ENCODE measurements at places on chromosomes 3 and 15.

DNA sequence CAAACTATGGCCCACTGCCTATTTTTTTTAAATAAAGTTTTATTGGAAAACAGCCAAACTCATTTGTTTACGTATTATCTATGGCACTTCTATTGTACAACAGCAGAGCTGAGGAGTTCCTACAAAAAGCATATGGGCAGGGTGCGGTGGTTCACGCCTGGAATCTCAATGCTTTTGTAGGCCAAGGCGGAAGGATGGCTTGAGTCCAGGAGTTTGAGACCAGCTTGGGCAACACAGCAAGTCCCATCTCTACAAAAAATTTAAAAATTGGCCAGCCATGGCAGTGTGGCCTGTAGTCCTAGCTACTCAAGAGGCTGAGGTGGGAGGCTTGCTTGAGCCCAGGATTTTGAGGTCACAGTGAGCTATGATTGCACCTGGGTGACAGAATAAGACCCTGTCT is 142.3 kb downstream of the RORA start:
- DNase-seq: no peak

DNA sequence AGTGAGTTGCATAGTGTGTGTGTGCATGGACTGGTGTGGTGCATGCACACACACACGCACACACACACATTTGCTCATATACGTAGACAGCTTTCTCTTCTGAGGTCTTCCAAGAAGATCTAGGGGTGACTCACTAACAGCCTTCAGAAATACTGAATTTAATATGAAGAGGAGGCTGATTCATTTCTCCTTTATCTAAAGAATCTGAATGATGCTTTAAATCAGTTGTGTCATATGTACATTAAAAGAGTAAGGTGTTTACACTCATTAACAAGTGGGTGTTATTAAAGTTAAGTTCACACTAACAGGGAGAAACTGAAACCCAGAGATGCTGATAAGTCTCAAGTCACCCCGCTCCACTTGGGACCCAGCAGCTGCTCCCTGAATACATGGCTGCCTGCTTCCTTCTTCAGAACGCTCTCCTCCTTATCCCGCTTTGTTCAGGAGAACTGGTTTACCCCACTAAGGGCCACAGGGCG is 22.0 kb downstream of the TMPRSS7 start:
- DNase-seq: no peak

GRCh38 chr3:212432-212831 is 15.9 kb downstream of the CHL1 start:
- DNase-seq: no peak

- no peak for DNase-seq
Observed at GRCh38 chr3:2172561-2173171, 74.0 kb downstream of the CNTN4 start.

- DNase-seq: no peak
Observed at GRCh38 chr3:121595765-121596406, 2.7 kb downstream of the FBXO40 start.

DNA sequence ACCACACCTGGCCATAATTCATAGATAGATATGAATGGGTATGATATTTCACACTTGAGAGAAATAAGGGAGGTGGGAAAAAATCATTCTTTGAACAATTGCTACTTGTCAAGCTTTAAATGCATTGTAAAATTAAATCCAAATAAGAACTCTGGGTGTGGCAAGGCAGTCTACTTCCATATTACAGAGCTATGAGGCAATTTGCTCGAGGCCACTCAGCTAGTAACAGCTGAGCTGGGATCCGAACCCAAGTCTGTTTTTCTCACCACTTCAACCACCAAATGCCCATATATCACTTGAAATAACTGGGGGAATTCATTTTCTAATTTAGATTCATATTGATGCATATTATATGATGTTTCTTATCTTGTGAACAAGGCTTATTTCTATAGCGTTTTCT is 482.2 kb upstream of the ADAMTS9 start:
- no peak for DNase-seq

GRCh38 chr3:32817558-32818228 is at the start of gene TRIM71:
TRIM71 (plus strand) TSS chr3:32817997; CDS start chr3:32818081, 84 bp downstream.
- no peak for DNase-seq

- no peak for DNase-seq
Observed at GRCh38 chr3:184230603-184231528, 1.5 kb downstream of the VWA5B2 start.

GRCh38 chr3:129592381-129593131 is 13.9 kb downstream of the PLXND1 start:
- peak; percentile 52 for DNase-seq

- DNase-seq: no peak
Observed at GRCh38 chr15:89034305-89034704, 54.0 kb upstream of the ABHD2 start.

- DNase-seq: no peak
Observed at GRCh38 chr15:64004587-64004986, 41.7 kb downstream of the DAPK2 start.

DNA sequence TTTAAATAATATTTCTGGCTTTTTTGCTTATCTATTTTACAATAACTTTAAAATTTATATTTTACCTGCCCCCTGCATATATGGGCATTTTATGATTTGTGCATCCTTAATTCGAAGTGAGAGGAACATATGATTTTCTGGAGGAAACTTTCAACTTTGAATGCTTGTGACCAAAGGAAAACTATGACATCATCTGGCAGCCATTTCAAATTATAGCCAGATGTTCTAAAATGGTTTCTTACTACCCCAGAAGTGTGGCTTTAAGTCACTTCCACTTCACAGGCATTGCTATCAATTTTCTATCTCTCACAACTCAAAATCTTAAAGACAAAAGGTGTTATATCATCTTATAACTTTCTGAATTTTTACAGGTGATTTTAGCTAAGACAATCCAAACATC is 508.8 kb downstream of the RBMS3 start:
- DNase-seq: no peak

- peak; percentile 19 for DNase-seq
Observed at GRCh38 chr3:18529631-18530030, 104.5 kb upstream of the SATB1 start.

GRCh38 chr3:188139466-188139865 is 14.5 kb upstream of the LPP start:
- no peak for DNase-seq

DNA sequence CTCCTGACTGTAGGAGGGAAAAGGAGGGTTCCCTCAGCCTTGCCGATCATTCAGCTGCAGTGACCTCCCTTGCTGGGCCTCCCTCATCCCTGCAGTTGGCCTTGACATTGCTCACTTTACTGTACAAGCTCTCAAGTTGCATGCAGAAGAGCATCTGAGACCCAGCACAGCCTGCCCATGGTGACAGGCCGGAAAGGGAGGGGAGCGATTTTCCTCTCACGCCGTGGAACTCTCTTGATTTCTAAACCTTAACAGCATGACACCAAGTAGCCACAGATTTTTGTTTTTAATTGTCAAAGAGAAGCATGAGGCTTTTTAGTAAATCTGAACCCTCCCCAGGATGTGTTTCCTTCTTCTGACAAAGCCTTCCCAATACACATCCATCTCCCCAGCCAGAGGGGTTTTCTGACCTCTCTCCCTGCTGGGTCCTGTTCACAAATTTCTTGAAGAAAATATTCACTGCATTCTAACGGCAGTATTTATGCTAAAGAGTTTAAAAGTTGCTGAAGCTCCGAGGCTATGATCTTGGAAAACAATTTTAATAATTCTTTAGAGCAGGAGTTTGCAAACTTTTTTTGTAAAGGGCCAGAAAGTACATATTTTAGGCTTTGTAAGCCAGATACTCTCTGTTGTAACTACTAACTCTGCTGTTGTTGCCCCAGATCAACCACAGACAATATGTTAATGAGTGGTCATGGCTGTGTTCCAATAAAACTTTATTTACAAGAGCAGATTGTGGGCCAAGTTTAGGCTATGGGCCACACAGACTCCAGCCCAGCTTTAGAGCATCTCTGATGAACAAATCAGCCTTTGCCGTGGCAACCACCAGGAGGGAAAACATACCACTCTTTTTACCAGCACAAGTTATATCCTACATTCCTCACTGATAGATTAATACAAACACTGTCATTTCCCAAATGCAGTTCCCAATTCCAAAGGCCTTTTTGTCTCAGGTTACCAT is 34.8 kb downstream of the LMCD1 start:
- no peak for DNase-seq

DNA sequence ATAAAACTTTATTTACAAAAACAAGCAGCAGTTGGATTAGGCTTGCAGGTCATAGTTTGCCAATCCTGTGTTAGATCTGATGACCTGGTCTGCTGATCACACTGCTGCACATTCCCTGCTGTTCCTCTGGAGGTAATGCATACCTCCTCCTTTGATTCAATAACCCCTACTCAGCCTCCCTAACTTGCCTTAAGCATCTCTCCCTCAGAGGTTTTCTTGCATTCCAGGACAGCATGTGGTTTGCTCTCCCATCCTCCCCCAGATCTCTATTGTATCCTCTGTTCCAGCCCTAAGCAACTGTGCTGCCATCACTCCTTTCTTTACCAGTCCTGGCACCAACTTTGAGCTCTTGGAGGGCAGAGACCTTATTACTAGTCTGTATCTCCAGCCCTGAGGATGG is 63.4 kb downstream of the CACNA2D3 start:
- DNase-seq: no peak

- no peak for DNase-seq
Observed at GRCh38 chr3:10122724-10123123, 7.2 kb downstream of the BRK1 start.

- no peak for DNase-seq
Observed at GRCh38 chr15:75696854-75697259, 15.8 kb downstream of the CSPG4 start.

DNA sequence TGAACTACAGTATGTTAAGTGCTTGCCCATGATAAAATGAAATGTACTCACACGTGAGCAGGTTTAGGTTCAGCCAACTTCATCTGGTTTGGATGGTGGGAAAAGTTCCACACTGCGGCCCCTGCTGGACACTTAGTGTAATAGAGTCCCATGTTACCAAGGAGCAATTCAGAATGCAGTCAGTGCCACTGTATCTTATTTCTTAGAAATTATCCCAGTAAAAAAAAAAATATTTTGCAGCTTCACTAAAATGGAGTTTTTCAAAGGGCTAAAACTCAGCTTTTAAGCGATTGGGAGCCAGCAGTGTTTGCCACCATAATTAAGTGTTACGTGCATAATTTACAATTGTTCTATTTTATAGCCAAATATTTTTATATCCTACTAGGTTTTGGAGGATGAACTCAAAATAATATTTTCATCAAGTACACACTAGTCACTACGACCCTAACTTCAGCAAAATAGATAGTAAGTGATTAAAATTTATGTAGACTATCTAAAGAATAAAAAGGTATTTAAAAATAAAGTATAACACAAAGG is 371.7 kb upstream of the GBE1 start:
- no peak for DNase-seq

DNA sequence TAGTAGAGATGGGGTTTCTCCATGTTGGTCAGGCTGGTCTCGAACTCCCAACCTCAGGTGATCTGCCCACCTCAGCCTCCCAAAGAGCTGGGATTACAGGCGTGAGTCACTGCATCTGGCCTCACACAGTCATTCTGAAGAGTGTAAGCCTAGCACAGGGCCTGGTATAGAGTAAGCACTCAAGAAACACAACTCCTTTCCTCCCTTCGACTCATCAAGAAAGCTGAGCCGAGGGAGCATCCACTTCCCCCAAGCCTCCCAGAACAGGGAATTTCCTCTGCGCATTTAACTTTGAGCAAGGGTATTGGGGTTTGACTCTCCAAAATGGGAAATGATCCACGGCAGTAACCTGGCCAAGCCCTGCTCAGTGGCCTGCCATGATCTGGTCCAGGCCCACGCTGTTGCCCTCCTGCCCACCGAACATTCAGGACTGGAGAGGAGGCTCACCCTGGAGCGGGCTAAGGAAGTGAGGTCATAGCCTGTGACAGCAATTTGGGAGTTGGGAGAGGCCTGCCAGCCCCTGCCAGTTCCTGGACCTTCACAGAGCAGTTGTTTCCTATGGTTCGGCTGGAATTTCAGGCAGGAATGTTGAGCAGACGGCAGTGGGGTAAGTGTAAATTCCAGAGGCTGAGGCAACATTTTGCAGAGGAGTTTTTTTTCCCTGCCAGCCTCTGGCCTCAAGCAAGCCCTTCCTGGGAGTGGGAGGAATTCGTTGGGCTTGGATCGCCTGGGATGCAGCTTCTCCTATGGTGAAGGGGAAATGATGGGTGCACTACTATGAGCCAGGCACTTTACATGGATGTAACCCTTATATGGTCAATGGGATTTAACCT is 21.2 kb upstream of the SMAD3 start:
- DNase-seq: no peak

- DNase-seq: no peak
Observed at GRCh38 chr3:63842127-63842526, 21.5 kb downstream of the THOC7 start.

- DNase-seq: no peak
Observed at GRCh38 chr3:14890476-14890875, 56.9 kb upstream of the NR2C2 start.

GRCh38 chr3:28971156-28971555 is 309.7 kb upstream of the RBMS3 start:
- DNase-seq: no peak

GRCh38 chr3:111338059-111338698 is 203.8 kb upstream of the CD96 start:
- DNase-seq: no peak

Measured in right renal cortex interstitium (tissue), 3 donors.